ENCODE measurements at places on chromosomes 1 and 21. TPM values are rescaled to one million over a fixed set of nuclear protein-coding genes. Genes with fewer than 3 reads are reported as not detected.

DNA sequence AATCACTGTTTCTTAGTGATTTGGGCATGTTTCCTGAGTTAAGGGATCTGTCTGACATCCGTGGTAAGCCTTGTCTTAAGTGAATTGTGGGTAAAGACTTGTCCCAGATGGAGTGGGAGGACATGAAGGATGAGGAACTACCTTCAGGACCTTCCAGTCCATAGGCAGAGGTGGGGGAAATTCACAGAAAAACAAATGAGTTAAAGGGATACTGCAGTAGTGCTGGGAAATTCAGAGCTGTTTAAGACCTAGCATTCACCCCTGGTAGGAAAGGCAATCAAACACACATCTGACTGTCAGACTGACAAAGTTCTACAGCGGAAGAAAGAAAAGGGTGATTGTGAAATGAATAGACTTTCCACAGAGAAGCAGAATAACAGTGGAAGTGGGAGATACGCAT is 3.0 kb downstream of the GNAT2 start:
- DNase-seq = no peak

- DNase-seq = no peak
Observed at GRCh38 chr1:10830961-10831668, 34.7 kb upstream of the CASZ1 start.

- no peak for DNase-seq
Observed at GRCh38 chr1:245173446-245174211, 18.8 kb downstream of the KIF26B start.

DNA sequence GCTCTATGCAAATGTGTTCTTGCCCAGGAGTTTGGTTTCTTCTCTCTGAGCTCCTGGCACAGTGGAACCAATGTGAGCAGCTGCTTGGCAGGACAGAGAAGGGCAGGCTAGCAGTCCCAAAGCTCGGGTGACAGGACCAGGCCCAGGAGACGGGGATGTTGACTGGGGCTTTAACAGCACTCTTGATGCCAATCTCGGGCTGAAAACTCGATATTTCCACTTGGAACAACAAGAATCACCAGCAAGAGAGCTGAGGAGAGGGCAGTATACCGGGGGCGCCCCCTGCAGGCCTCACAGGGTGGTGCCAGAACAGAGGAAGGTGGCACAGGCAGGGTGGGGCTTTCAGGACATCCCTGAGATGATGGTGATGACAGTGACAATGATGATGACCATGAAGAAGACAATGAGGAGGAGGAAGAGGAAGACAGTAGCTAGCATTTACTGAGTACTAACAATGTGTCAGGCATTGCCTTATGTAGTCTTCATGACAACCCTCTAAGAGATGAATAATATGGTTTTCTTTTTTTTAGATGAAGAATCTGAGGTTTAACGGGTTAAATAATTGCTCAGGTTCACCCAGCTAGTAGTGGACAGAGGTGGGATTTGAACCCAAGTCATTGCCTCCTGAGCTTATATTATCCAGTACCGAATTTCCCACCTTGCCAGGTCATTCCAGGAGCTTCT is 2.7 kb upstream of the KCNJ9 start:
- peak; percentile 25 for DNase-seq

- no peak for DNase-seq
Observed at GRCh38 chr1:106457368-106457767, 599.1 kb upstream of the PRMT6 start.

DNA sequence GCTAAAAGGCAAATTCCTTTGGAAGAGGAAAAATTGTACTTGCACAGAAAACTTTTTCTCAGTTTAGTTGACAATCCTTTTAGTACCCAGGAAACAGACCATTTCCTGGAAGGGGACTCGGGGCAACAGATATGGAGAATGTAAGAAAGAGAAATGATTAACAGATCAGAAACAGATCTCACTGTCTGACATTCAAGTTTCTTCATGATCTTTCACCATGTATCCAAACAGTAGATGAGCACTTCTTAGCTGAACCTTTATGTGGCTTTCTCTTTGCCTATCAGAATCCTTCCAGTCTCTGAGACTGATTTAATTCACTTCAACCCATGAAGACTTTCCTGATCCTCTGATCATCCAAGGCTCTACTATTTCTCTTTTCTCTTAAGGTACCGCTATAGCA is 2.7 kb downstream of the TTLL7 start:
- DNase-seq = no peak

DNA sequence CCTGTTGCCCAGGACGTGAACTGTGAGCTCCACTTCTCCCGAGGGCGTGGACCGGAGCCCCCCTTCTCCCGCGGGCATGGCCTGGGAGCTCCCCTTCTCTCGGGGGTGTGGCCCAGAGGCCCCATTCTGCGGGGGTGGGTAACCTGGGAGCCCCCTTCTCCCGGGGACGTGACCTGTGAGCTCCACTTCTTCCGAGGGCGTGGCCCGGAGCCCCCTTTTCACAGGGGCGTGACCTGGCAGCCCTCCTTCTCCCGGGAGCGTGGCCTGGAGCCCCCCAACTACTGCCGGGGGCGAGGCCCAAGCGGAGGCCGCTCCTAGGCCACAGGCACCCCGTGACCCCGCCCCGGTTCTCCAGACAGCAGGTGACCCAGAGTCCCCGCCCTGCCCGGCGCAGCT is 320 bp downstream of the C1orf174 start:
- no peak for DNase-seq

RAB29 gene
- total RNA-seq = 2.0 TPM

KRTAP21-3 gene
- not detected for total RNA-seq

PRAMEF4 gene
- total RNA-seq = not detected
